ENCODE measurements at places on chromosomes 16 and 17. TPM values are rescaled to one million over a fixed set of nuclear protein-coding genes. Genes with fewer than 3 reads are reported as not detected.

GRCh38 chr17:15957206-15957605, 12.3 kb downstream of the ADORA2B start:
- H3K27ac ChIP-seq: no peak overlapping the region
- DNase-seq: no peak
- no peaks in the 10 kb centered on the region for H3K27me3 ChIP-seq
- H3K4me3 ChIP-seq: no peak overlapping the region
- H3K36me3 ChIP-seq: no peaks in the 10 kb centered on the region
- no peaks in the 10 kb centered on the region for H3K4me1 ChIP-seq

DNA sequence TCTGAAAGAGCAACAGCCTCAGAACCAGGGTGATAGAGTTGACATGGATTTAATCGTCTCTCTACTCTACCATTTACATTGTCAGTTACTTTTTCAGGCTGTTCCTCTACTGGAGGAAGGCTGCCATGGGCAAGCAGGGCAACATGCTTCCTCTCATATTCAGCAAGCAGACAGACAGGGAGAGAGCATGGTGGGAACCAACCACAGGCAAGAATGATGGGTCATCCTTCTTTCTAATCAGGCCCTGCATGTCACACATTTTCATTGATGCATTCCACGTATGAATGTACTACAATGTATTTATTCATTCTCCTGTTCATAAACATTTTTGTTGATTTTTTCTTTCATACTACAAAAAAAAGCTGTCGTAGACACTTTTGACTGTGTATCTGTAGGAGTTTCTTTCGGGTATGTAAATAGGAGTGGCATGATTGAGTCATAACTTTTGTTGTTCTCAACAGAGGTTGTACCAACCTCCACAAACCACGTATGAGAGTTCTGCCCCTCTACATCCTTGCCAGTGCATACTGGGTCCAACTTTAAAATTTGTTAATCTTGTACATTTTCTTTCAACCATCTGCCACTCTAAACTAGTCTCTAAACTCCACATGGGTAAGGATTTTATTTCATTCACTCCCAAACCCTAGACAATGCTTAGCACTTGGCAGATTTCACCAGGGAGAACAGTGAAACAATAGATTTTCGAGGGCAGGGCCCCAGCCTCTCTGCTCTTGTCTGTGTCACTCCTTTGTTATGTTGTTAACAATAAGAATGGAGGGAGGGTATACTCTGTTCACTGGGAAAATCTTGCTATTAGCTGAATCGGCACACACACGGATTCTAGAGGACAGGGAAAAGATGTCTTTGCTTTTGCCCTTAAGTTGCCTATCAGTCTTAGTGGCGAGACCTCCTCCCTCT, 58.7 kb downstream of the CMC2 start:
- H3K36me3 ChIP-seq: no peaks in the 10 kb centered on the region
- no peaks in the 10 kb centered on the region for H3K27me3 ChIP-seq
- no peaks in the 10 kb centered on the region for H3K4me1 ChIP-seq
- H3K27ac ChIP-seq: no peak overlapping the region

- DNase-seq: no peak
- no peak overlapping the region for H3K4me3 ChIP-seq
- no peaks in the 10 kb centered on the region for H3K4me1 ChIP-seq
- H3K27me3 ChIP-seq: no peaks in the 10 kb centered on the region
These were observed 52.6 kb upstream of the CRISPLD2 start for GRCh38 chr16:84766978-84767773.

Gene CDH3
- 4.7 TPM for total RNA-seq

Gene KAT2A
- 50.6 TPM for total RNA-seq

DNA sequence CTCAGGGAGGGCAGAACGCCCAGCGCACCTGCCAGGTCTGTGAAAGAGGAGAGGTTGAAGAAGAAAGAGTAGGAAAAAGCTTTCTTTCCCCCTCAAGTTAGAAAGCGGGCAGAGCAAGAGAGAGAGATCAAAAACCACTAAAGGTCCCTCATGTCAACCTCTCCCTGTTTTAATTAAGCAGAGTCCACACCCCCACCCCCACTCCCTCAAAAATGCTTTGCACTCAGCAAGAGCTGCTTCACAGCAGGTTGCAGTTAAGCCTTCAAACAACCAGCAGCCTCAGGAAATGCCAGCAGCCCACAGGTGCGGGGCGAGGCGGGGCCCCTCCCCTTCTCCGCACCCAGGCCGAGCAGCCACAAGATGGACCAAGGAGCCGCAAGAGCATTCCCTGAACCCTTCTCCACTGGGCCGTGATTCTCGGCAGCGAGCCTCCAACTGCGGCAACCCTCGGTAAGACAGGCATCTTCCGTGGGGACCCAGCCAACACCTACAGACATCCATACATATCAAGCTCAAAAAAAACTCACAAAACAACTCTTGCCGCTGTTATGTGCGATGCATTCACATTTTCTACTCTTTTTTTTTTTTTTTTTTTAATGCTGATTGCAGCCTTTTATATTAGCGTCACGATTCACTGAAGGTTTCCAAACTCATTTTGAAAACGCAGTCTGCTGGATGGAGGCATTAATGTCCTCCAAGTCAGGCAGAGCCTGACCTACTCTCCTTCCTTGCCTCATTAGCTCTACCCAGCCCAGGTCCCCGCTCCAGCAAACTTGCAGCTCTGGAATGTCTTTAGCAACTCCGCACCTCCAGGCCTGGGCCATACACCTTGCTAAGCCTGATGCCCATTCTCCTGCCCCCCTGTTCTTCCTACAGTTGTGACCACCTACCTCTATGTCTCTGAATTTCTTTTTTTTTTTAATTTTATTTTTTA, 66.1 kb downstream of the AXIN2 start:
- H3K36me3 ChIP-seq: no peaks in the 10 kb centered on the region
- no peak for DNase-seq
- no peak overlapping the region for H3K4me3 ChIP-seq
- no peaks in the 10 kb centered on the region for H3K27me3 ChIP-seq
- H3K27ac ChIP-seq: no peak overlapping the region

DNA sequence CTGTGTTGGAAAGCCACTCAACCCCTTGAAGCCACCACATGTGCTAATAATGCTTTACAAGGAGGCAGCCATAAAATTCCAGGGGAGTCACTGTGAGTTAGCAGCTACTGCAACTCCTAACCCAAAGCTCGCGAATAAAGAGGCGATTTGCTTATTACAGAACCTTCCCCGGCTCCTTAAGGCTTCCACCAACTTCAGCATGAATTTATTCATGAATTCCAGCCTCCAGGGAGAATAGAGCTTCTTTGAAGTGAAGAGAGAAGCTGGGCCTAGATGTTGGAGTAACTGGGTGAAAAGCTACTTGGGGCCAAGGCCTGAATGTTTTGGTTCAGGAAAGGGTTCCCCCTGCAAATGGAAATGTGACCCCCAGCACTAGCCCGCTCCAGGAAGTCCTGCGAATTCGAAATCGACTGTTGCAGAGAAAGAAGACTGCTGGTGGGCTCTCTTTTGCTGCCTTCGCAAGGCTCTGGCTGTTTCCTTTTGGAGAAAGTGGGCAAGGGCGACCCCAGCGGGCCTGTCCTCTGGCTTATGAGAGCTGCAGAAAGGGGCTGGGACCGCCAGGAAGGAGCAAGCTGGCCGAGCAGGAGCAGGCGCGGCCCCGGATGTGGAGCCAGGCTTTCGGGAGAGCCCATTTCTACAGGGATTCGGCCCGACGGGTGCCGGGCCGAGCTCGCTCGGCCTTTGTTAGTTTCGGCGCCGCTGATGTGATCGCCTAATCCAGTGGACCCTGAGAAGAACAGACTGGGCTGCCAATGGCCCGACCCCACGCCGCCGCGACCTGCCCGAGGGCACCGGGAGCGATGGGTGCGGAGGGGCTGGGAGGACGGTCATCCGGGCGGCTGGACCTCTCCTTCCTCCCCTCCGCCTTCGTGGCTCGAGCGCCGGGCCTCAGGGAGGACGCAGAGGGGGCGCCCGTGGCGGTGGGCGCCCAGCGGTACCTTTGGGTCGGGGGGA, 7.6 kb downstream of the CBX8 start:
- no peak overlapping the region for H3K4me3 ChIP-seq
- H3K27me3 ChIP-seq: peaks cover 27% of the 10 kb centered on the region
- DNase-seq: no peak

- no peak overlapping the region for H3K27ac ChIP-seq
- no peak overlapping the region for H3K4me3 ChIP-seq
- no peaks in the 10 kb centered on the region for H3K27me3 ChIP-seq
These were observed 267.9 kb downstream of the CPPED1 start for GRCh38 chr16:12535535-12536411.

Gene FOXL1
- total RNA-seq: not detected

DNA sequence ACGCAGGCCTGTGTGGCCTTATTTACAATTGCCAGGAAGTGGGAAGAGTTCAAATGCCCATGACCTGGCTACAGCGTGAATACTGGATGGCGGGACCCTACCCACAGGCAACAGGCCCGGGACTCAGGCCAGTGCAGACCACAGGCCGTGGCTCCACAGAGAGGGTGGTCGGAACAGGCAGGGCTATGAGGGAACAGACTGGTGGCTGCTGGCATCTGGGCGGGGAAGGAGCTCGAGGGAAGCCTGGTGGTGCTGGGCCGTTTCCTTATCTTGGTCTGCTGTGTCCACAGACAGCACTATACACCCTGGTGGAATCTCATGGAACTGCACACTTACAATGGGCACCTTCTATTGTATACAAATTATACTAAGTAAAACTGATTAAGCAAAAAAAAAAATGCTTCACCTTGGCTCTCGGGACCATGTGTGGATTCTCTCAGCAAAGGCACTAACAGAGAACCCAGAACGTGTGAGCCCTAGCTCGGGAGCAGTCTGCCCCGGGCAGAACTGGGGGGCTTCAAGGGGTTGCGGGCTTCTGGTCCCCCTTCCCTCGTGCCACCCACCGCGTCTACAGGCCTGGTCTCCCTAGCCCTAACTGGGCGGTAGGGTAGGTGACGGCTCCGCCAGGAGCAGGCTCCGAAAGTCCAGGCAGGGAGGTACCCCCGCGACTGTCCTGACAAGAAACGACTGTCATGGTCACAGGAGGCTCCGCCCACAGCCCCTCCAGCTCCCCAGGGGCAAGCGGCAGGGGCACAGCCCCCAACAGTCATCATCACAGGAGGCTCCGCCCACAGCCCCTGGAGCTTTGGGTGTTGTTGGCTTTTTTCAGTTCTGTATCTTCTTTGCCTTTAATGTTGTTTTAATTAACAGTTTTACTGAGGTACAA, 21.8 kb downstream of the CEP131 start:
- no peaks in the 10 kb centered on the region for H3K27me3 ChIP-seq
- DNase-seq: peak; percentile 82
- peaks cover 9% of the 10 kb centered on the region for H3K4me1 ChIP-seq
- H3K4me3 ChIP-seq: no peak overlapping the region
- no peaks in the 10 kb centered on the region for H3K36me3 ChIP-seq

DNA sequence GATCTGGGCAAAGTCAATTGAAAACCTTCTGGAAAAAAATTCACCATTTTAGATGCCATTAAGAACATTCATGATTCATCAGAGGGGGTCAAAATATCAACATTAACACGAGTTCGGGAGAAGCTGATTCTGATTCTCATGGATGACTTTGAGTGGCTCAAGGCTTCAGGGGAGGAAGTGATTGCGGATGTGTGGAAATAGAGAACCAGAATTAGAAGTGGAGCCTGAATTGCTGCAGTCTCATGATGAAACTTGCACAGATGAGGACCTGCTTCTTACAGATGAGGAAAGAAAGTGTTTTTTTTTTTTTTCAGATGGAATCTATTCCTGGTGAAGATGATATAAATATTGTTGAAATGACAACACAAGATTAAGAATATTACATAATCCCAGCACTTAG, 12.9 kb downstream of the ITGAX start:
- no peaks in the 10 kb centered on the region for H3K27me3 ChIP-seq
- H3K4me1 ChIP-seq: no peaks in the 10 kb centered on the region
- DNase-seq: no peak
- H3K27ac ChIP-seq: no peak overlapping the region
- H3K4me3 ChIP-seq: no peak overlapping the region

- no peak overlapping the region for H3K4me3 ChIP-seq
- DNase-seq: no peak
- H3K4me1 ChIP-seq: peaks cover 65% of the 10 kb centered on the region
- peak overlapping the region; percentile 97 for H3K27ac ChIP-seq
- H3K36me3 ChIP-seq: no peaks in the 10 kb centered on the region
These were observed 392 bp upstream of the HID1 start for GRCh38 chr17:74972973-74973328.

- no peak overlapping the region for H3K27ac ChIP-seq
- peaks cover 6% of the 10 kb centered on the region for H3K4me1 ChIP-seq
- DNase-seq: no peak
- H3K36me3 ChIP-seq: no peaks in the 10 kb centered on the region
- no peaks in the 10 kb centered on the region for H3K27me3 ChIP-seq
These were observed 20.0 kb upstream of the NXPH3 start for GRCh38 chr17:49555495-49556222.

DNA sequence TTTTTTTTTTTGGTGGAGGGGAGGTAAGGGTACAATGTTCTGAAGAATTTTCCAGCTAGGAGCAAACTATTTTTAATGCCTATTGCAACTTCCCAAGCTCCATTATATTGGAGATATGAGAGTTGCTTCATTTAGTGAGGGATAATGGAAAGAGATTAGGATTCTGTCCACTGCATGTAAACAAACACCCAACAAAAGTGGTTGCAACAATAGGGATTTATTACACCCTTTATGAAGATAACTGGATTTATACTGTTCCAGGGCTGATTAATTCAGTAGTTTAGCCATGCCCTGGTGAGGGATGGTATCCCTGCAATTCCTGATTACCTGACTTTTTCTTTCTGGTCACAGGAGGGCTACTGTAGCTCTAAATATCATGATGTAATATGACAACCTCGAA, 40.5 kb downstream of the MAP2K6 start:
- no peaks in the 10 kb centered on the region for H3K27me3 ChIP-seq
- DNase-seq: no peak
- no peaks in the 10 kb centered on the region for H3K36me3 ChIP-seq
- H3K27ac ChIP-seq: no peak overlapping the region
- no peaks in the 10 kb centered on the region for H3K4me1 ChIP-seq

DNA sequence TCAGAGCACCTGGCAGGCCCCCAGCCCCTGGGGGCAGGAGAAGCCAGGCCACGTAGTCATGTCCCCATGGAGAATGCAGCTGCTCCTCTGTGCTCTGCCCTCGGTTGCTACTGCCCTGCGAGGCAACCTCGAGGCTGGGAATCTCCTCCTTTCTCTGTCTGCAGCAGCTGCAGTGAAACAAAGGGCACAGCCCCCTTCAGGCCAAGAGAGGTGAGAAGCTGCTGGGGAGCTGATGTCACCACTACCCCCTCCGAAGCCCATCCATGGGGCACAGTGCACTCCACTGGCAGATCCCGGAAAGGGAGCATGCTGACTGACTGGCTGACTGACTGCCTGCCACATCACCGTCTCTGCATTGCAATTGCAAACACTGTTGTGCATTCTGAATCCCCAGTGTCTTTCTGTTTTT, 103.7 kb downstream of the GRIN2A start:
- peaks cover 2% of the 10 kb centered on the region for H3K27me3 ChIP-seq
- peak; percentile 7 for DNase-seq
- H3K4me1 ChIP-seq: peaks cover 34% of the 10 kb centered on the region
- H3K27ac ChIP-seq: no peak overlapping the region

DNA sequence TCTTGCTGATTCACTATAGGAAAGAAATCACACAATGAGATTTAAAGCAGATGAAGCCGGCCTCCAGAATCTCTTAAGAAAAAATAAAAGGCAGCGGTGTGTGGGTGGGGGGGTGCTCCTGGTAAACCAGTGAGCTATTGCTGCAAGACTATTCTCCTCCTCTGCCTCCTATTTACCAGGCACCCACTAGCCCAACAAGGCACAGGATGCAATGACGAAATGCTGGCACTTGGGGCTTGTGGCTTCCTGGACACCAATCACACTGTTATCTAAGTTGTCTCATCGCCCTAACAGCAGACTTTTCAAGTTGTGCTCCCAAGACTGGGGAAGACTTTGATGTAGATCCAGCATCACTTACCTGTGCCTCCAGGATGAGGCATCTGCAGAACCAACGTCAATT, 50.2 kb upstream of the NDRG4 start:
- DNase-seq: no peak
- H3K36me3 ChIP-seq: no peaks in the 10 kb centered on the region
- no peak overlapping the region for H3K4me3 ChIP-seq
- H3K4me1 ChIP-seq: no peaks in the 10 kb centered on the region

Gene BAHCC1
- total RNA-seq: 5.7 TPM

Gene PLXDC1
- total RNA-seq: not detected

All from body of pancreas (tissue), 4 donors.